ENCODE measurements at places on chromosomes 16 and 17.
A peak's percentile ranks its signal among the peaks of the same experiment; 100 is the strongest.

DNA sequence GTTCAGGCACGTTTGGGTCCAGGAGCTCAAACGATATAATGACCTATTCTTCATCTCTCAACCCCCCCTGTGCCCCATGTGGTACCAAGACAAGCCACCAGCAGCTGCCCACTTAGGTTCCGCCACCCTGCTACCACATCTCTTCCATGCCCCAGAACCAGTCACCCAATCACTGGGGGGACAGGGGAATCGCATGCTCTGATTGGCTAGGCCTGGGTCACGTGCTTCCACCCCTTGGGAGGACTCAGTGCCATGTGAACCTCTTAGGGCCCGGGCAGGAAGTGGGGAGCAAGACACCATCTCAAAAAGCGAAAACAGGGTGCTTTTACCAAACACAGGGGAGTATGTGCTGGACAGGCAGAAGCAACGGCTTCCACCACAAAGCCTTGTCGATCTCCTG lies 91.3 kb downstream of the KATNIP start:
- no peak for DNase-seq

- no peak for DNase-seq
Observed at GRCh38 chr17:8249621-8250500, 772 bp downstream of the PFAS start.

DNA sequence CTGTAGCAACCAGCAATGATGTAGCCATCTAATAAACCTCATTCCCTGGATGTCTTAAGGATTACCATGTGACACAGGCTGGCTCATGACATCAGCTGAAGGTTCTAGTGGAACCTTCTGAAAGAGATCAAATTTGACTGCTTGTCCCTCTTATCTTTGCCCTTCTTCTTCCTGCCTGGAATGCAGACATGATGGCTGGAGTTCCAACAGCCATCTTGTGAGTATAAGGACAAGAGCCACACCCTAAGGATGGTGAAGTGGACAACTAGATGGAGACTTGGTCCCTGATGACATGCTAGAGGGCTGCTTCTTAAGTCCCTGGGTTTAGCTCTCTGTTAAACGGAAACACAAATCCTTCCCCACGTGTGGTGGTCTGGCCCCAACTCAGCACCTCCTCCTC lies 37.6 kb downstream of the PLXDC1 start:
- no peak for DNase-seq

DNA sequence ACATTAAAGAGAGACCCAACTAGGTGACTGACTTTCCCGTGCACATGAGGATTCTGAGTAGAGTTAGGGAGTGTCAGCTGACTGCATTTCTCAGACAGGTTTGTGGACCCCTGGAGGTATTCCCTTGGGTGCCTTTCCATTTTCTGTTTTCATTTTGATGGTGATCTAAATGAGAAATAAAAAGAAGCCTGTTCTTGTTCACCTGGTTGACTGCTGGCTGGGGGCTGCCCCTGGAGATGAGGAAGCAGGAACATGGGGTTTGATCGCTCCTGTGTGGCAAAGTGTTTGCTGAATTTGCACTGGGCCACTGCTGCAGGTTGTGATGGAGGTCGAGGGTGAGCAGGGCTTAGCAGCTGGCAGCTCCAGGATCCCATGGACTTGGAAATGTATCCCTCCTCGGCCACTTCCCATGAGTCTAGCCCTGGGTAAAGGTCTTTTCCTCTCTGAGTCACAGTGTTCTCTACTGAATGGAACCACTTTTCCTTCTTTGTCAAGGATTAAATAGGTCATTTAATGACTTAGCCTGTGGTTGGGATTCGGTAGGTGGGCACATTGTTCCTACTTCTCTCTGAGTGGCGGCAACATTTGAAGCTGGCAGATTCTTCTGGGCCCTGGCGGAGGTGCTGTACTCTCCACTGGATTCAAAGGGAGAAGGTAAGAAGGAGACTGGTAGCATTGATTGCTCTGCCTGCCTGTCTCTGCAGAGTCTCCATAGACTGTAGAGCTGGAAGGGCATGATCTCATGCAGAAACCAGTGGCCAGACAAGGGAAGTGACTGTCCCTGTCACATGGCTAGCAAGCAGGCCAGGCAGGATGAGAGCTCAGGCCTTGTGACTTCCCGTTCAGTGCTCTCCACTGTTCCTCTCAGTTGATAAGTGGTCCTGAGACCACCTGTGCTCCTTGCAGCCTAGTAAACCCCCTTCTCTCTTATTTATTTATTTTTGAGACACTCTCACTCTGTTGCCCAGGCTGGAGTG lies 17.9 kb downstream of the SNX29 start:
- DNase-seq: no peak

- no peak for DNase-seq
Observed at GRCh38 chr16:3145660-3146059, 10.8 kb downstream of the ZNF213 start.

GRCh38 chr17:8125947-8126490 lies 2.1 kb upstream of the HES7 start:
- DNase-seq: no peak

GRCh38 chr17:48738803-48739526 lies 10.4 kb upstream of the HOXB13 start:
- DNase-seq: no peak

DNA sequence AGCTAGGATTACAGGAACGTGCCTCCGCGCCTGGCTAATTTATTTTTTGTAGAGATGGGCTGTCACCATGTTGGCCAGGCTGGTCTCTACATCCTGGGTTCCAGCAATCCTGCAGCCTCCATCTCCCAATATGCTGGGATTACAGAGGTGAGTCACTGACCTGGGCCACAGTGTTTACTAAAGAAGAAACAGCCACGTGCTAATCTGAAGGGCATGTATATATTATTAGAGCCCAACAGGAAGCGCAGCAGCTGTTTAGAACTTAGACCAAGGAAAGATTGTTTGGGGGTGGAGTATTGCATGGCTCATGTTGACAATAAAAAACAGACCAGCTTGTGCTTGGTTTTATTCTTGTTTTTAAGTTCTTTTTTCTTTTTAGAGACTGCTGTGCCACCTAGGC lies 60.2 kb downstream of the HAPSTR1 start:
- peak; percentile 13 for DNase-seq

DNA sequence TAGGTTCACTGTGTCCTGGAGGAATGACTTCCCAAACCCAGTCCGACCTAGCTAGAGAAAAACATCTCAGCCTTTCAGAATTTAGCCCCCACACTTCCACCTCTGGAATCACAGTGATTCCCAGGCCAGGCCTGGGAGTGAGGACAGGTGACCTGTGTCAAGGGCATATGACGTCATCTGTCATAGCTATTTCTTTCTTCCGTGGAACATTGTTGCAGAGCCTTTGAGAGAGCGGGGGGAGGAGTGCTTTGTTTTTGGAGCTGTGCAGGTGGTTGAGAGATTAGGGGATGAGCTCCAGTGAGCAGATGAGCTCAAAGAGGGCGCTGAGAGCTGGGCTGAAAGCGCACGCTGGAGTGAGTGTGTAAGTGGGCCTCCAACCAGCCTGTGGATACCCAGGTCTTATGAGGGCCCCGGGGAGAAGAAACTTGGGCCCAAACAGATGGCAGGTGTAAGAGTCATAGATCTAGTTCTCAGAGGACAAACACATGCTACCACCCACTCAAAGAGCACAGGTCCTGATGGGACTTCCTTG lies 344.8 kb downstream of the SNX29 start:
- DNase-seq: no peak

DNA sequence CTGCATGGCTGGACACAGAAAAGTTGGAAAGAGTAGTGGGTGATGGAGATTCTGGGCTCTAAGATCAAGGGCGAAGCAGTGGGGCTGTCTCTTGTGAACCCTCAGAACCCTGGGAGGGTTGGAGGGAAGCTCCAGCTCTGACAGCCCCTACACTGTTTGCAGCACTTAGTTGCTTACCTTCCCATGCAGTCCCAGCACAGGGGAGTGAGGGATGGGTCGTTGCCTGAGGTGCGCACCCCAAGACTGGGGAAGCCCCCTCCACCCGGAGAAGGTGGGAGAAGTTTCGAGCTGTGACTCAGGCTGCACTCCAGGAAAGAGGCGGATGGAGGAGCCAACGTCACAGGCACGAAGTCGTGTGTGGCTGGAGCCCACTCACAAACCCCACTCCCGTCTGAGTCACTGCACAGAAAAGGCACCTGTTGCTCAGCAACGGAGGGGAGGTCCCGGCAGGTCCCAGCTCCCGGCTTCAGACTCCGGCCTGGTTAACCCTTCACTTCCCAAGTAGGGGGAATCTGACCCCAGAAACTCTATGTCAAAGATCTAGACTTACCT lies 60.1 kb downstream of the AIPL1 start:
- DNase-seq: no peak

GRCh38 chr16:17416461-17417311 lies 54.1 kb downstream of the XYLT1 start:
- DNase-seq: no peak

- no peak for DNase-seq
Observed at GRCh38 chr17:48722915-48723422, at the start of gene PRAC2. Gene PRAC2 (plus strand): TSS chr17:48723185. CDS start chr17:48724411, 1,226 bp downstream.

Data from NCI-H774 (cell line).